ENCODE measurements at places on chromosomes 16 and 17. TPM values are rescaled to one million over a fixed set of nuclear protein-coding genes. Genes with fewer than 3 reads are reported as not detected.

The CCDC47 gene
- 91.4 TPM for total RNA-seq

GRCh38 chr16:71758293-71758760 is 33.8 kb upstream of the PHLPP2 start:
- no peaks in the 10 kb centered on the region for H3K27me3 ChIP-seq
- no peak overlapping the region for H3K4me3 ChIP-seq

- H3K27me3 ChIP-seq = no peaks in the 10 kb centered on the region
- no peak overlapping the region for H3K4me3 ChIP-seq
- no peaks in the 10 kb centered on the region for H3K36me3 ChIP-seq
- DNase-seq = no peak
- peaks cover 10% of the 10 kb centered on the region for H3K4me1 ChIP-seq
Measured at GRCh38 chr16:79066561-79066960, 534.0 kb downstream of the MAF start.

The CDC27 gene
- 72.1 TPM for total RNA-seq

DNA sequence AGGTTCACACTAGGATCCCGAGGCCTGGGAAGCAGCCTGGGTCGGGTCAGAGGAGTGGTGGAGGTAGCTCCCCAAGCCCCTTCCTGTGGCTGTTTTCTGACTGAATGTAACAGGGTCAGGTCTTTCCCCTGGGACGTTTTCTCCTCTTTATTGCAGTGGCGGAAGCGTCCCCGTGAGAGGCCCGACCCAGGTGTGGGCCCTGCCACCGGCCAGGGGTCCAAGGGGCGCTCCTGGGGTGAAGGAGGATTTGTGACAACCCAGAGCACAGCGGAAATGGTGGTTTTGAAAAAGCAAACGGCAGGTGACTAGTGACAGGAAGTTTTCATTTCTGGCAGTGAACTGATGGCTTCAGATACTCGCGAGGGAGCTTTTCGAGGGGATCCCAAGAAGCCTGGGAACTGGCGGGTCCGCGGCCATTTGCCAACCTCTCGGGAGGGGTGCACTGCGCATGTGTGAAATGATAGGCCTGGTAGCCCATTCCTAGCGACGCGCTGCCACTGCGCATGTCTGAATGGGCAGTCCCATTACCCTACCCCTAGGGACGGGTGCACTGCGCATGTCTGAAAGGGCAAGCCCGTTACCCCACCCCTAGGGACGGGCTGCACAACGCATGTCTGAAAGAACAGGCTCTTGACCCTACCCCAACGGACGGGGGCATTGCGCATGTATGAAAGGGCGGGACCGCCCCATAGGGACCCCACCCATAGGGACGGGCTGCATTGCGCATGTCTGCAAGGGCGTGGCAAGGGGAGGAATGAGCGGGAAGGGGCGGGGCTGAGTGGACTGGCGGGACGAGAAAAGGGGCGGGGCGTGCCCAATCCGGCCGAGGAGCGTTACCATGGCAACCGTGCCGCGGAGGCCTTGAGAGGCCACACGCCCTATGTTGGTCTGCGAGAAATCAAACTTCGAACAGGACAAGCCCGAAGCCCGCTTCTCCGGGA is 1747.9 kb downstream of the TP53TG3F start:
- DNase-seq = peak; percentile 52
- no peaks in the 10 kb centered on the region for H3K4me1 ChIP-seq
- no peaks in the 10 kb centered on the region for H3K27me3 ChIP-seq
- H3K36me3 ChIP-seq = no peaks in the 10 kb centered on the region

DNA sequence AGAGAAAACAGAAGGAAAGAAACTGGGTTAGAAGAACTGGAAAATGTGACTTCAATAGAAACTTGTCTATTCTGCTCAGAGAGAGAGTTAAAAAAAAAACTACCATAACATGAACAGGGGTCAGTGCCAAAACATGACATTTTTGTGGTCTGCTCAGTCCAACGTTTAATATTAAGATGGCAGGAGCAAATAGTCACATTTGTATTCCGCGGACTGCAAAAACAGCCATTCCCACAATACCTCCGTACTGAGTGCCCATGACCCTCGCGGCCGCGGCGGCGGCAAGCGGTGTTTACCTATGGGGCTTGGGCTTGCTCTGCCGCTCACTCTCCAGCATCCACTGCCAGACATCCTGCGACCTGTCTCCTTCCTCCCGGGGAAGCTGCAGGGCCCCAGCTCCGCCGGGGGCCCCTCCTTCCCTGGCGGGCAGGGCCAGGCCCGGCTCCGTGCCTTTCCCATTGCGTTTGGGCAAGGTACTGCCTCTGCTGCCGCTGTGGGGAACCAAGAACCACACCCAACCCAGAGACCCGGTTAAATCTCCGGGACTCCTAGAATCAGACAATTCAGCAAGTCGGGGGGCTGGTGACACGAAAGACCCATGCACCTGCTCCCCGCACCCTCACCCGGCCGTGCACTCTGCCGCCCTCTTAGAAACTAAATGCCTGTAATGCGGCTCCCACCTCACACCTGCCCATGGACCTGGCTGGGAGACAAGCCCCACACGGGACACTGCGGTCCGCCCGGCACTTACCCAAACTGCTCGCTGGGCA is 24.7 kb downstream of the AXIN2 start:
- H3K4me1 ChIP-seq = peaks cover 31% of the 10 kb centered on the region
- no peak overlapping the region for H3K27ac ChIP-seq
- no peaks in the 10 kb centered on the region for H3K27me3 ChIP-seq
- DNase-seq = no peak

GRCh38 chr16:8816967-8817655 is 19.5 kb downstream of the PMM2 start:
- peaks cover 72% of the 10 kb centered on the region for H3K36me3 ChIP-seq
- no peak for DNase-seq
- peaks cover 4% of the 10 kb centered on the region for H3K4me1 ChIP-seq

- DNase-seq = no peak
- H3K27me3 ChIP-seq = no peaks in the 10 kb centered on the region
- no peaks in the 10 kb centered on the region for H3K36me3 ChIP-seq
- no peak overlapping the region for H3K4me3 ChIP-seq
Measured at GRCh38 chr16:10693889-10694288, 841 bp downstream of the TEKT5 start.

The C1QTNF8 gene
- total RNA-seq = not detected

- DNase-seq = peak; percentile 67
- H3K4me1 ChIP-seq = peaks cover 62% of the 10 kb centered on the region
- H3K27ac ChIP-seq = peak overlapping the region; percentile 93
- H3K4me3 ChIP-seq = peak overlapping the region; percentile 84
Measured at GRCh38 chr16:29819506-29819905, 756 bp upstream of the MVP start.

DNA sequence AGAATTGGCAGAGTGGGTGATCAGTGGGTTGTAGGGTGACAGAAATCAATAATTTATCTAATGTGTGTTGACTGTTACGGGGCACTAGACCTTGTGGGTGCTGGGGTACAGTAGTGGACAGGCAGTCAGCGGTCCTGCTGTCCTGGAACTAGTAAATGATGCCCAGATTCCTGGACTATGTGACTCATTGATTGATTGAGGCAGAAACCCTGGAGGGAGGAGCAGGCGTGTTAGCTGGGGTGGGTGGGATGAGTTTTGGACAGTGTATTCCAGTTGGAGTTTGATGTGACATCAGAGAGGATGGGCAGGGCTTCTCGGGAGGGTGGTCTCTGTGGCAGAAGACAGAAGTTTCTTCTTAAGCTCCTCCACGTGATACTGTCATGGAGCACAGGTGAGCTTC is 24.4 kb downstream of the PRMT7 start:
- peaks cover 27% of the 10 kb centered on the region for H3K4me1 ChIP-seq
- H3K27ac ChIP-seq = no peak overlapping the region
- H3K36me3 ChIP-seq = peaks cover 31% of the 10 kb centered on the region
- no peak overlapping the region for H3K4me3 ChIP-seq

DNA sequence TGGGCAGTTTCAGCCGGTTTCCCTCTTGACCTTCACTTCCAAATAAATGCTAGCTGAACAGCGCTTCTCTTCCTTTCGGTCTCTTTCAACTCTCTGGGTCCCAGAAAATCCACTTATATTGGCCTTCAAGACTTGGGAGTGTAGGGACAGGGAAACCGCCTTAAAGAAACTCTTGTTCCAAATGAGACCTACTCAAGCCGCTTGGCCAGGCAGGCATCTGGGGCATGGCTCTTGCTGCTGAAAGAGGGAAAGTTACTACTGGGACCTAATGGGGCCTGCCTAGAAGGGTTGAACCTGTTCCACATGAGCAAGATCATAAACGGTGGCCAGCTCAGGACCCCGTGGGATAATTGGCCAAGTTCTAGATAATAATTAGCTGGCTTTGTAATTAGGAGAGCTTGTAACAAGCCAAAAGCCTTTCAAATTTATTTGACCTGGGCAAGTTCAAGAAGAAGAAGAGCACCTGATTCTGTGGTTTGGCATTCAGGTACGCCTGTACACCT is 13.2 kb downstream of the CDH1 start:
- no peak overlapping the region for H3K4me3 ChIP-seq
- no peaks in the 10 kb centered on the region for H3K36me3 ChIP-seq
- DNase-seq = no peak

All from upper lobe of right lung (tissue), 1 donor.